Activated CD8-positive, alpha-beta T cell treated with anti-CD3 and anti-CD28 coated beads for 36 hours (primary cell): ENCODE measurements at places on chromosomes 11 and 22.

GRCh38 chr11:128476729-128477128, 110.6 kb downstream of the ETS1 start:
- DNase-seq = peak; percentile 88

GRCh38 chr11:112728716-112729115, 232.5 kb upstream of the NCAM1 start:
- no peak for DNase-seq

- DNase-seq = no peak
These were observed 42.8 kb upstream of the ALKBH3 start for GRCh38 chr11:43837879-43838278.

DNA sequence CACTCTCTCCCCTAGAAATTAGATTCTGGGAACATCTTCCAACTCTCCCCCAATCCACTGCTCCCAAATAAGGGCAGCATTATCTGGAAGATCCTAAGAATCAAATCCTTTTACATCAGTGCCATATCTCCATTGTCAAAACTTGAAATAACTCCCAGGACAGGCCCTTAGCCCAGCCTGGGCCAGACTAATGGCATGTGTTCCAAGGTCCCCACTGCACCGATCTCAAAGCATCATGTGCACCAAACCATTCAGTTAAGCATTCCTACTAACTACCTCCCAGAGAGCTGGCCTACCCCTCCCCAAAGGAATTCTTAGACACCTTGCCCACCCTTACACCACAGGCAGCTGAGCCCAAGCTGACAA, 44.2 kb upstream of the POU2AF1 start:
- DNase-seq = no peak

- peak; percentile 64 for DNase-seq
These were observed 607 bp downstream of the PLAAT3 start for GRCh38 chr11:63613517-63614135.
